ENCODE measurements at places on chromosomes 11 and 22.

GRCh38 chr22:37092997-37093396 lies 16.5 kb downstream of the TMPRSS6 start:
- no peaks in the 10 kb centered on the region for H3K36me3 ChIP-seq
- no peak overlapping the region for H3K4me3 ChIP-seq
- H3K27ac ChIP-seq, result no peak overlapping the region
- DNase-seq, result no peak
- peaks cover 48% of the 10 kb centered on the region for H3K27me3 ChIP-seq
- H3K4me1 ChIP-seq, result peaks cover under 1% of the 10 kb centered on the region

GRCh38 chr11:72787216-72788104 lies 6.4 kb downstream of the STARD10 start:
- H3K27me3 ChIP-seq, result no peaks in the 10 kb centered on the region
- no peak overlapping the region for H3K4me3 ChIP-seq
- no peak for DNase-seq
- no peaks in the 10 kb centered on the region for H3K36me3 ChIP-seq
- peaks cover 22% of the 10 kb centered on the region for H3K4me1 ChIP-seq

DNA sequence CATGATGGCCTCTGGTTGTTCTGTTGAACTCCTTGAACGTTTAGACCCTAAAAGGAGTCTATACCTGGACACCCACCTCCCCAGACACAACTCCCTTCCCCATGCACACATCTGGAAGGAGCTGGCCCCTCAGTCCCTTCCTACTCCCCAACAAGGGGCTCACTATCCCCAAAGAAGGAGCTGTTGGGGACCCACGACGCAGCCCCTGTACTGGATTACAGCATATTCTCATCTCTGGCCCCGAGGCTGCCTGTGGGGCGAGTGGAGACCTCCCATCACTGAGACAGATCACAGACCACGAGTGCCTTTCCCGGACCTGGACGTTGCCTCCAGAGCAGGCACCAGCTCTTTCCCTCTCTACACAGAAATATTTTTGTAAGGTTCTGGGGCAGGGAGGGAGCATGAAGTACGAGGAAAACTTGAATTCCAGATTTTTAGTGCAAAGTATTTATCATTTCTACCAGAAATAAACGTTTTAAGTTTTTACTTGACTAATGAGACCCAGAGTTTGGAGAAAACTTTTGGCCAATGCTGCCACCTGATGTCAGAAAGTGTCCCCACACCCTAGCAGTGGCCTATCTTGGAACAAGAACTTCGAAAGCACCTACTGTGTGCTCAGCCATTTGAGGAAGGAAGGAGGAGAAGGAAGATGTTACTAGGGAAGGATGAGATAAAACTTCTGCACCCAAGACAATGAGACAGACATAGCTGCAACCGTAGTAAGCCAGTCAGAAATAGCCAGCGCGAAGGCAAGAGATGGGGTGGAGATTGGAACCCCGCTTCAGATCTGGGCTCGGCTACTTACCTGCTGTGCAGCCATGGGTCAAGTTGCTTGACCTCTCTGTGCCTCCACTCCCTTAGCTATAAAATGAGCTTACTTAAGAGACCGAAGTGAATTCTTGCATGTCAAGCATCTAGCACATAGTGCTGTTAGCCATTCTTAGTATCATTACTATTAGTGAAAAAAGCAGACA lies 10.2 kb upstream of the POU2F3 start:
- H3K4me1 ChIP-seq, result no peaks in the 10 kb centered on the region
- no peak overlapping the region for H3K4me3 ChIP-seq
- no peaks in the 10 kb centered on the region for H3K36me3 ChIP-seq
- no peak overlapping the region for H3K27ac ChIP-seq
- DNase-seq, result no peak

DNA sequence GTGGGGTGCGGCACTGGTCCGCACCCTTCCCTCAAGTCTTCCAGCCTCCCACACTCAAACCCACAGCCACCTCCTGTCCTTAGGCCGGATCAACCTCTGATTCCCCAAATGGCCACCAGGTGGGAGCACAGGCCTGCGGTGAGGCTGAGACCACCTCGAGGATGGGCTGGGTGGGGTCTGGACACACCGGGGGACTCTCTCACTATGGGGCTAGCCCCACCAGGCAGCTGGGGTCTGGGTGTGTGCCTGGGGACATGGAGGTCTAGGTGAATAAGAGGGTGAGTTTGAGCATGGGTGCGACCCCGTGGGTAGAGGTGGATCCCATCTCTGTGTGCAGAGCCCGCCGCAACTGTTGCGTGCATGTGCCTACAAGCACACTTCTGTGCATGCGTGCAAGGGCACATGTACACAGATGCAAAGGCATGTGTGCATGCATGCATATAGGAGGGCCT lies 32.6 kb downstream of the MYO18B start:
- no peak overlapping the region for H3K27ac ChIP-seq
- no peaks in the 10 kb centered on the region for H3K36me3 ChIP-seq
- H3K4me3 ChIP-seq, result no peak overlapping the region
- no peak for DNase-seq
- H3K4me1 ChIP-seq, result peaks cover 6% of the 10 kb centered on the region
- H3K27me3 ChIP-seq, result no peaks in the 10 kb centered on the region

DNA sequence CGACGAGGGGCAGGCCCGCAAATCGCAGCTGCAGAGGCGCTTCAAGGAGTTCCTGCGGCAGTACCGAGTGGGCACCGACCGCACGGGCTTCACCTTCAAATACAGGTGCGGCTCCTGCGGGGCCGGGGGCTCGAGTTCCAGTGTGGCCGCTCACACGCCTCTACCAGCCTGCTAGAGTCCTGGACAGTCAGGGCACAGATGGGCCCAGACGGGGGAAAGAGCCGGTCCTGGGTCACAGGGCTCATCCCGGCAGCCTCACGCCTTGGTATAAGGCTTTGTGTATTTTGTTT lies 506 bp downstream of the MCM5 start:
- peak overlapping the region; percentile 97 for H3K4me3 ChIP-seq
- H3K36me3 ChIP-seq, result peaks cover 30% of the 10 kb centered on the region
- DNase-seq, result no peak
- H3K4me1 ChIP-seq, result peaks cover 16% of the 10 kb centered on the region
- no peaks in the 10 kb centered on the region for H3K27me3 ChIP-seq

DNA sequence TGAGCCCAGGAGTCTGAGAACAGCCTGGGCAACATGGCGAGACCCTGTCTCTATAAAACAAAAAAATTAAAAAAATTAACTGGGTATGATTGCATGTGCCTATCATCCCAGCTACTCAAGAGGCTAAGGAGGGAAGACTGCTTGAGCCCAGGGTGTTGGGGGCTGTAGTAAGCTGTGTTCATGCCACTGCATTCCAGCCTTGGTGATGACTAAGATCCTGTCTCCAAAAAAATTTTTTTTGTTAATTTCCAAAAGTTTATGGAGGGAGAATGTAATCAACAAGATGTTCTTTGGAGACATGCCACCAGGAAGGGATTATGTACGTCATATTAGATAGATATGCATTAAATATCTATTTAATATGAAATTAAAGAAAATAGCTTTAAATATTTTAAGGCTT lies 267.5 kb downstream of the SBF2 start:
- no peaks in the 10 kb centered on the region for H3K36me3 ChIP-seq
- H3K27me3 ChIP-seq, result no peaks in the 10 kb centered on the region
- H3K4me1 ChIP-seq, result no peaks in the 10 kb centered on the region
- no peak for DNase-seq
- H3K27ac ChIP-seq, result no peak overlapping the region

DNA sequence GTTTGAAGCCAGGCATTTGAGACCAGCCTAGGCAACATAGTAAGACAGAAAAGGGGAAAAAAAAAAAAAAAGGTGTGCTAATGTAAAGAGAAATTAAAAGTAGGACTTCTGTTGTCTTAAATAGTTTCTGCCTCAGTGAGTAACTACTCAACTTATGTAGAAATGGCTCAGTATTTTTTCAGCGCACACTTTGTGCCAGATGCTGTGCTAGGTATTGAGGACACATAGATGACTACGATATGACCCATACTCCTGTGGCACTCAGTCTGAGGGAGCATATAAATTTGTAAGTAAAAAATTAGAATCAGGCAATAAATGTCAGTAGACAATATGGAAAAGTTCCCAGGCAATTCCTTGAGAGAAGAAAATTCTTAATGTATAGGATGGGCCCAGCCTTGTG lies 93.9 kb downstream of the YAP1 start:
- no peaks in the 10 kb centered on the region for H3K36me3 ChIP-seq
- no peaks in the 10 kb centered on the region for H3K27me3 ChIP-seq
- H3K4me3 ChIP-seq, result no peak overlapping the region
- no peak for DNase-seq
- no peak overlapping the region for H3K27ac ChIP-seq

DNA sequence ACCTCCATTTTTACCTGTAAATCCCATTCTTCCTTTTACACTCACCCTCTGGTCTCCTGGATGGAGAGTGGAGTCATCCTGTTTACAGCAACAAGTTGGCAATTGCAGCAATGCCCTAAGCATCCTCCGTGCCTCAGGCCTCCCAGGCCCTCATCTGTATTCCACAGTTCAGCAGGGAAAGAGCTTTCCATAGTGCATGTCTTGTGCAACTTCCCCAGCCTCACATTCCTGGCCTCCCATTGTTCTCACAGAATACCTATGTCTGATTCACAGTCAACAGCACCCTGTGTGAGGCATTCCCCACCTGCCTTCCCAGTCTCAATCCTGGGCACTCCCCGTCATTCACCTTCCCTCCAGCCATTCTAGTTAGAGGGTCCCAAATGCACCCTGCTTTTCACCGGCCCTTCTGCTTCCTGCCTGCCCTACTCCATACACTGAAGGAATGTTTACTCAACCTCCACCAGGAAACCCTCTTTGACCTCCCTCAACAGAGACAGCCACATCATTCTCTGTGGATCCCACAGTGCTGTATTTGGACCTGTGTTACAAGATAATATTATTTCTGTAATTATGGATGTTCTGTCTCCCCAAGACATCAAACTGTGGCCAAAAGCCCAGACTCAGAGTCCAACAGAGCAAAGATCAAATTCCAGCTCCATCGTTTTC lies 405.7 kb downstream of the BUD13 start:
- no peak overlapping the region for H3K27ac ChIP-seq
- H3K4me1 ChIP-seq, result no peaks in the 10 kb centered on the region
- no peaks in the 10 kb centered on the region for H3K27me3 ChIP-seq
- DNase-seq, result no peak
- no peak overlapping the region for H3K4me3 ChIP-seq

DNA sequence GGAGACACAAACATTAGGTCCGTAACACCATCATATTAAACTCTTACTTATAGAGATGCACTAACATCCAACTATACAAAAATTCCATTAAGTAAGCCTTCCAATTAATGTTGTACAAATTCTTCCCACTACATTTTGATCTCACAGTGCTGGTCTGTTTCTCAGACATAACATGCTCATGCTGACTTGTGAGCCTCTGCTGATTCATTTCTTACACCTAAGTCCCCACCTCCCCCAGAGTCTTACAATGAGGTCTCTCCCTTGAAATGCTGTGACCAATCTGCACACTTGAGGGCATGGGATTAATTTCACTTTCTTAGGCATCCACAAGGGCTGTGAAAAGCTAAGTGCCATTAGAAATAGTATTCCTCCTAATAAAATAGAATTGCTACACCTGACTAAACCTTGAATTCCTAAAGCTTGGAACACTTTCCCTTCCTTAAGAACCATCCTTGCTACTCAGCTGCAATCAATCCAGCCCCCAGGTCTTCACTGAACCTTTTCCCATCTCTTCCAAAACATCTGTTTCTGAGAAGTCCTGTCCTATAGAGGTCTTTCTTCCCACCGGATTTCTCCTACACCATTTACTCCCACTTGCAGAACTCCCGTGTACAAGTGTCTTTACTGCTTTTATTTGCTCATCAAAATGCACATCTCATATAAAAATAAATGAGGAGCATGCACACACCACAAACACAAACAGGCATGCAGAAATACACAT lies 2.0 kb downstream of the HBG1 start:
- H3K4me3 ChIP-seq, result no peak overlapping the region
- no peak for DNase-seq
- no peaks in the 10 kb centered on the region for H3K36me3 ChIP-seq
- no peaks in the 10 kb centered on the region for H3K4me1 ChIP-seq

DNA sequence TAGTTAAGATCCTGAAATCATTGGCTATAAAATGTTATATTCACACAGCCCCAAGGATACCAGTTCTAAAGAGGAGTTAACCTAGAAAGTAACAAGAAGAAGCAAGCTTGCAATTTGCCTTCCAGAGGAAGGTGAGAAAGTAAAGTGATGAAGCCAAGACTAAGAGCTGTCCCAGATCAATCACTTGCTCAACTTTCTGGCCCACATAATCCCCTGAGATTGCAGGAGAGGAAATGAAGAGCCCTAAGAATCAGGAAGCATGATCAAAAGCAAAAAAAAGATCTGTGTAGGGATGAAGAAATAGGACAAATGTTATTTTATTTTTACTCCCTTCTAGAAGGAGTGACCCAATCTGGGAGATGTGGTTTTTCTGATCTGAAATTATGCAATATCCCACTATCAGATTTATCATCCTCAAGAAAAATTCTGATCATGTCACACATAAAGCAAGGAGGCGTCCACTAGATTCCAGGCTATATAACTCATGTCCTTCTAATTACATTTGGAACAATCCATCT lies 180.3 kb upstream of the GUCY1A2 start:
- no peak overlapping the region for H3K27ac ChIP-seq
- no peaks in the 10 kb centered on the region for H3K4me1 ChIP-seq
- no peak for DNase-seq
- H3K4me3 ChIP-seq, result no peak overlapping the region
- no peaks in the 10 kb centered on the region for H3K27me3 ChIP-seq

GRCh38 chr11:80041136-80042000 lies 600.5 kb upstream of the TENM4 start:
- H3K4me1 ChIP-seq, result no peaks in the 10 kb centered on the region
- no peak for DNase-seq
- H3K27me3 ChIP-seq, result no peaks in the 10 kb centered on the region
- no peaks in the 10 kb centered on the region for H3K36me3 ChIP-seq

DNA sequence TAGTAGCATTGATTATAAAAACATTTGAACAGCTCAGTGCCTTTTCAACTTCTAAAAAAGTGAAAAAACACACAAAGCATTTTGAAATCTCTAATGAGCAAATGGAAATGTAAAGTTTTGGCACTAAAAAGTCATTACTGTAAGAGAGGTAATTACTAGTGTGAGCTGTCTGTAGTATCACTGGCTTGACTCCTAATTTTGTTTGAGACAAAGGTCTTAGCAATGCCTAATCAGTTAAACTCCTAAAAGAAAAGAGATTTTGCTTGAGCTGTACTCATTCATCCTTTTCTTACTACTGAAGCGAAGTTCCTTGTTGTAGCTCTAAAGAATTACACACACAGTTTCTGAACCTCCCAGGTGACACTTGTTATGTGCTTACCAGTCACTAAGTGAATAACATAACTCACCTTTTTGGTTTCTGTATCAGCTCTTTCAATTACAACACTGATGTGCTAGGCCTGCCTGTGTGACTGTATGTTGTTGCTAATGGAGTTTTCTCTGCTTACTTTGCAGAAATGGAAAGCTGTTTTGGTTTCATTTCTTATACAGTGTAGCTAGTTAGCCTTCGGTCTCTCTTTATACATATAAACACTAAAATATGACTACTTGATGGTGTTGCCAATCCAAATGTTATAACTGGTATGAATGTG lies 924.4 kb upstream of the TENM4 start:
- no peaks in the 10 kb centered on the region for H3K27me3 ChIP-seq
- DNase-seq, result no peak
- H3K27ac ChIP-seq, result no peak overlapping the region

GRCh38 chr11:11996321-11997048 lies 11.9 kb downstream of the DKK3 start:
- DNase-seq, result no peak
- H3K4me1 ChIP-seq, result no peaks in the 10 kb centered on the region
- H3K27ac ChIP-seq, result no peak overlapping the region
- no peak overlapping the region for H3K4me3 ChIP-seq

GRCh38 chr11:72776844-72777754 lies 16.7 kb downstream of the STARD10 start:
- H3K4me3 ChIP-seq, result no peak overlapping the region
- H3K27ac ChIP-seq, result no peak overlapping the region
- peaks cover 2% of the 10 kb centered on the region for H3K27me3 ChIP-seq
- no peak for DNase-seq
- H3K4me1 ChIP-seq, result peaks cover 3% of the 10 kb centered on the region
- no peaks in the 10 kb centered on the region for H3K36me3 ChIP-seq
